Memory B cell (primary cell): ENCODE measurements at places on chromosomes 6 and 20.

GRCh38 chr6:117552618-117553017 lies 49.7 kb downstream of the GOPC start:
- no peak for DNase-seq

DNA sequence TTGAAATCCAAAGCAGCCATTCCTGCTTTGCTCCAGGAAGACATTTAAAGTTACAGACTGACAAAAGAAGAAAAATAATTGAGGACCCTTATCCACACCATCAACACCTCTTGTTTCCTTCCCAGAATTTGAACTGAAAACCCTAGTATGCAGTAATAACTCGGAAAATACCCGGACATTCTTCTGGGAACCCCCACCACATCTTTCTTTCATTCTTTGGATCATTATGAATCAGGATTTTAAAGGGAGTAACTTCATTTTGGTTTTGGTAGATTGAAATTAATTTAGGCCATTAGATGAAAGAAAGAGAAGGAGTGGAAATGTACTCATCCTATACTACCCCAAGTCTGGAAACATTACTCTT lies 213.8 kb upstream of the MARCKS start:
- DNase-seq, result no peak

- no peak for DNase-seq
Measured at GRCh38 chr6:105972440-105972839, 113.7 kb upstream of the PRDM1 start.

- DNase-seq, result no peak
Measured at GRCh38 chr6:81889377-81890053, 137.0 kb upstream of the TENT5A start.

- no peak for DNase-seq
Measured at GRCh38 chr20:46583411-46584214, 33.2 kb upstream of the OCSTAMP start.

GRCh38 chr6:19988555-19988954 lies 151.4 kb downstream of the ID4 start:
- no peak for DNase-seq

DNA sequence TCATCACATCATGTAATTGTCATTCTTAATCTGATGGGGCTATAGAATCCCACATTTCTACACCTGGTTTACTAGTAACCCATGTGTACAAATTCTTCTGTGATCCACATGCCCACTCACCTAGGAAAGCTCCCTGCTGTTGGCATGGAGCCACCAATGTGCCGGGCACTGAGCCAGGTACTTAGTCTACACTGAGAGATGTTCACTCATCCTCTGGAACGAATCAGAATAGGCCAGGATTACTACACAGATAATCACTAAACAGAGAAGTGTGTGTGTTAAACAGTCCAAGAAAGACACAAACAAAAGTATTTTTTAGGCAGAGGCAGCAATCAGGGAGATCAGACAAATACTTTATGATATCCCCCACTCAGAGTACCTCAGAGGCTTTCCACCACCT lies 193.2 kb upstream of the VGLL2 start:
- DNase-seq, result no peak

DNA sequence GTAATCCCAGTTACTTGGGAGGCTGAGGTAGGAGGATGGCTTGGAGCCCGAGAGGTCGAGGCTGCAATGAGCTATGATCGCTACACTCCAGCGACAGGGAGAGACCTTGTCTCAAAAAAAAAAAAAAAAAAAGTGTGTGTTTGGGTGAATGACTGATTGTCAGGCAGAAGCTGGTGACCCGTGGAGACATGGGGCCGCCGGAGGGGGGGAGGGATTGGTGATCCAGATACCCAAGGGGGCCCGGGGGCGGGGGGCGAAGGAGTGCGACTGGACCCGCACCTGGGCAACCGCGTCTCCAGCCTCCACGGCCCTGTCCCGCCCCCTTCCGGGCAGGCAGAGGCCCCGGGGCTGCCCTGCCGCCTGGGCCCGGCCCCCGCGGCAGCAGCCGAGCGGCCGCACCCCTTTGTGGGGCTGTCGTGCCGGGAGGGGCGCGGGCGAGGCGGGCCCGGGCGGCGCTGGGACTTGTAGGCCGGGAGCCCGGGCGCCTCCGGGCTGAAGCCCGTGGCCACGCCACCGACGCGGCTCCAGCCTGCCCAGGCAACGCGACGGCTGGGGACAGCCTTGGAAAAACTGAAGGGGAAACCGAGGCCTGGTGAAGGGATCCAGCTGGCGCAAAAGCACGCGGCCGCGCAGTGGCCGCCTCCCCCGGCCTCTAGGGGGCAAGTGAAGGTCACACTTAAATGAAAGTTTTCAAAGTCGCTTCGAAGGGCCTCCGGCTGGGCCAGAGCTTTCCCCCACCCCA lies 2.1 kb upstream of the RBM38 start:
- no peak for DNase-seq

DNA sequence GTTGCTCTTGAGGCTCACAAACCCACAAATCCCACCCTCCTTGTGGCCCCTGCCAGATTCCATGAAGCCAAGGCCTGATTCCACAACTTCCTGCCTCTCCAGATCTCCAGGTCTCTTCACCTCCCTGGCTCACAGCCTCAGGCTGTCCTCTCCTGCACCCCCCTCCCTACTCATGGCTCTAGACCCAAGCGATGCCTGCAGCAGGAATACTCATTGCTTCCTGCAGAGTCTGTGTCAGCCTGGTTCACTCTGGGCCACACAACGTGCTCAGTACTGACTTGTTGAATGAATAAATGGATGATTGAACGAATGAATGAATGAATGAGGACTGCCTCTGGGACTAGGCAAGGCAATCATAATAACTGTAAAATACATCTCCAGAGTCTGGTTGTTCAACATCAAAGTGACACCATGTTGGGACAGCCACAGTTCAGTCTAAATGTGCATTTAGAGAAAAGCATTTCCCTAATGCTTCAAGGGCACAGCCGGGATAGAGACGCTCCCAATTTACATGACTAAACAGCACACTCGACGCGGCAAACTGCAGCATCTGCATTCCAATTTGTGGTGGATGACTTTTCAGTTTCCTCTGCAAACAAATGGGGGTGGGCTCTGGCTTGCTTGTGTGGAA lies 139.9 kb downstream of the GRM4 start:
- no peak for DNase-seq

GRCh38 chr20:22692119-22692475 lies 107.7 kb upstream of the FOXA2 start:
- DNase-seq, result no peak

- DNase-seq, result no peak
Measured at GRCh38 chr6:117409863-117410262, 15.9 kb downstream of the ROS1 start.

GRCh38 chr6:128963561-128963960 lies 80.6 kb downstream of the LAMA2 start:
- DNase-seq, result no peak

- peak; percentile 41 for DNase-seq
Measured at GRCh38 chr6:160930547-160931377, 60.8 kb upstream of the MAP3K4 start.

DNA sequence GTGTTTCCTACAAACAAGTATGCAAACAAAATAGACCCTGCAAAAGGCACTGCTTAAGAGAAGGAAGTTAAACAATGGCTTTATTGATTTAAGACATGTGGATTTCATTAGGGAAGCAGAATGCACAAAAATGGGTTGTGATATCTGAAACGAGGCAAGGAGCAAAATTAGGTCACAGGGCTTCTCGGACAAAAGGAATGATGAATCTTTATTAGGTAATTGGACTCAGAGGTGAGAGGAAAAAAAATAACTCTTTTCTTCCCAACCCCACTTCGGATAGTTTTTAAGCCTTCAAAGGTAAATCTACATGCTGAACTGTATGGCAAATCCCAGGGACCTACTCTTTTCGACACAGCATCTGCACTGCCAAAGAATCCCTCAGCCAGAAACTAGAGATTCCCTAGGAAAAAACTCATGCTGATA lies 183.0 kb upstream of the TAB2 start:
- no peak for DNase-seq

DNA sequence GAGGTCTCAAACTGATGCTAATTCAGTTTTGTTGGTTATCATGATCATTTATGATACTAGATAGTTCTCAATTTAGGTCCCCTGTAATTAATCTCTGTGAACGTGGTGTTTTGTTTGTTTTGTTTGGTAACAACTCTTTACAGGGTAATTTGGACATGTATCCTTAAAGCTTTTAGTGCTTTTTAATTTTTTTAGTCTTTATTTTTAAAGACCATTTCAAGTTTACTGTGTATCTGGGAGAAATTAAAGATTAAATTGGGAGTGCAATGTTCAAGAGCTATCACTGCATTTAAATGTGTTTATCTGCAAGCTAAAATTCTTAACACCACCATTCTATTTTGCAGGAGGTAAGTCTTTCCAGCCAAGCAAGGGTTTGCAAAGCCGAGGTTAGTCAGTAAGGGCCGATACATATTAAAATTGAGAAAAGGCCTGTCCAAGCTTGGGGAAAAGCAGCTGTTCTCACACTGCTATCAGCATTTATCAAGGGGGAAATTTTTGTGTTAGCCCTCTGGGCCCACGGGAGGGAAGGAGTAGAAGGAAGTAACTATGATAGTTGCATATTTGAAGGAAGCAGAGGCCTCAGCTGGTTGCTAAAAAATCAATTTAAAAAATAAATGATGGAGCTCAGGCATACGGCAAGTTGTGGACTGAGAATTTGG lies 59.3 kb upstream of the ZNF217 start:
- DNase-seq, result no peak

GRCh38 chr6:92126983-92127382 lies 1292.4 kb downstream of the EPHA7 start:
- no peak for DNase-seq

- no peak for DNase-seq
Measured at GRCh38 chr20:52309181-52309580, 117.6 kb upstream of the ZFP64 start.

- no peak for DNase-seq
Measured at GRCh38 chr6:41037107-41037900, 1.7 kb downstream of the UNC5CL start.

DNA sequence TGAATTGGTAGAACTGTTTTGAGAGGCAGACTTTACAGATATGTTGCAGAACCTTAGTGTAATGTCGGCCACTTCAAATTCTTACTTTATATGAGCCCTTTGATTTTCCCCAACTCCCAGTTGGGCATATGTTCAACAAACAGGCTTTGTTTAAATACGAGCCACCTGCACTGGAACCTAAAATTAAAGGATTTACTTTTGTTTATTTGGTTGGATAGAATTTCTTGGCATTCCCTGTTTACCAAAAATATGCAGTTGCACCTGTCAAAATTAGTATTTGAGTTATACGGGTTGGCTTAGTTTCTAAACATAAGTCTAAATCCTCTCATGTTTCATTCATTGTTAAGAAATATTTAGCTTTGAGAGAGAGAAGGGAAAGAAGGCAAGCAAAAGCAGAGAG lies 2.4 kb upstream of the GLYATL3 start:
- DNase-seq, result no peak

DNA sequence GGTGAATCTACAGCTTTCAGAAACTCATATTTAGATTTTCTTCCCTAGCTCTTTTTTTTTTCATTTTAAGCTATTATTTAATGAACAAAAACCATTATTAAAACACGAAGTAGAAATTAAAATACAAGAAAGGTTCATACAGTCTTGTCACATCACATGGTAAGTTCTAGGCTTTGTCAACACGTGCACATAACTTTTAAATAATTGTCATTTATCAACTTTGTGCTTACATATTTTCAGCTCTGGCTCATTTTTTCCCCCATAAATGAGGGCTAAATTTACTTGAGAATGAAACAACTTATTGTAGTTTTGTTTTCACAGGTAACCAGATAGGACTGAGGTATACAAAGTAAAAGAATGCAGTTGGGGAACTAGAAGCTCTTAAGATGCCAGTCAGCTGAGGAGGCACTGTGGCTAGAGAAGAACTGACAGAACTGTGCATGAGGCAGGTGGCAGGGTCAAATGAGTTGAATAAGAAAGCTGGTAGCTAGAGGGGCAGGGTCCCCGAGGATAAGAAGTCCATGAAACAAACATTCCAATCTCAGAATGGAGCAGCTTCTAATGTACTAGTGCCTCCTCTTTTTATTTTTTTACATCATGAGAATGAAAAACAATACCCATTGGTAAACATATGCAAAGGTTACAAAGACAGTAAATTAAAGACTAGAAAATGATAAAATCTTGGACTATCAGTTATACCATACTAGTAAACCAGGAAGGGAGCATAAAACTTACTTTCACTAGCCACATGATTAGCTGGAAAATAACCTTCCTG lies 141.5 kb downstream of the MYB start:
- no peak for DNase-seq

GRCh38 chr6:130724089-130724488 lies 103.1 kb upstream of the SMLR1 start:
- DNase-seq, result no peak

DNA sequence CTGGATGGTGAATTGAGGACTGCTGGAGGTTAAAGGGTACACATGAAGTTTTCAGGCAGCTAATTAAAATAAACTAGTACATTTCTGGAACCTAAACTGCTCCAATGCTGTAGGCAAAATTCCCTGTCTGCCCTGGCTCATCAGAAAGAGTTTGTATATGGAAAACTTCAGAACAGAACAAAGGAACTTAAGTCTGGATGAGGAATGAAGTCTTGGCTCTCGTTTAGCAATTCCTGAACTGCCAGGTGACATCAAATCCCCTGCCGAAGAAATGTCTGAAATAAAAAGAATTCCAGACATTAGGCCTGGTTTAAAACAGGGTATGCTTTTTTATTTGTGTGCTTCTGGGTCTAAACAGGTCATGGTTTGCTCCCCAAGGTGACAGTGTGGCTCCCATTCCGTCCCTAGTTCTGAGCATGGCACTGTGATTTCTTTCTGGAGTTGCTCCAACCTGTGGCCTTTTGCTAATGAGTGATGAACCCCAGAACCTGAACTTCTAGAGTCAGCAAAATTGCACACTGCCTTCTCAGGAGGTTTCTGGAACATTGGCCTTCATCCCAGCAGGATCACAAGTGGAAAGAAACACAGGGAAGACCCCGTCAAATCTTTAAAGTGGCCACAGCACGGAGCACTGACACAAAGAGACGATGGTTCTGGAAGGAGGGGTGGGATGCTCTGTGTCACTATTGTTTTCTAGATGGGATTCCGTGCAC lies 129.4 kb upstream of the NAA20 start:
- no peak for DNase-seq

DNA sequence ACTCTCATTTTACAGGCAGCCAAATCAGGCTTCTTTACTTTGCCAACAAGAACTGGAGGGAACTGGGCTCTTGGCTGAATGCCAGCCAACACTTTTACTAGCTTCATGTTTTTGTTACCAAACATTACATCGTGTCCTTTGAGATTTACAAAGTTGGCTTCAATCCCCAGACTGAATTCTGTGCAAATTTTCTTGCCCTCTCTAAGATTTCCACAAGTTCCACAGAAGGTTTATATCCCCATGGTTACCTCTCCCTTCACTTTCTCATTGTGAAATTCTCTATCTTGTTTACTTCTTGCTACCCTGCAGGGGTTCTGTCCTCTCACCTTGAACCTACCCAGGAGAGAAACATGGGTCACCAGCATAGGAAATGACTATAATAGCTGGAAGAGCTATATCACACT lies 37.6 kb upstream of the PLCB1 start:
- no peak for DNase-seq

GRCh38 chr6:22067671-22068070 lies 229.2 kb downstream of the PRL start:
- no peak for DNase-seq

DNA sequence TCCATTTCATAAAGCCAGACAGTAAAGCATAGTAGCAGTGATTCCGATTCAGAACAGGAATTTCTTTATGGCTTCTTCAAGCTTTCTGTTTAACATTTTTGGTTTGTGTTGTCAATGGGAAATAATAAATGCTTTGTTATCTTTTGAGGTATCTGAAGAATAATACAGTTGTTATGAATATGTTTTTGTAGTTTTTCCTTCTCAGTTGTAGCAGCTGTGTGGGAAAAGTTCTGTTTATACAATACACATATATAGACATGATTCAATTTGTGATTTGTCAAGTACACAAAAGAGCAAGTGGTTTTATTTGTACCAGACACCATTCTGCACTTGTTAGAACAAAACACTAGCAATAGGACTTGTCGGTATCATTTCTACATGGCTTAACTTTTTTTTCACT lies 96.6 kb downstream of the CDYL start:
- DNase-seq, result no peak
